ENCODE measurements at places on chromosomes 4 and X.

GRCh38 chr4:115424852-115425251, 311.4 kb upstream of the NDST4 start:
- DNase-seq = no peak

DNA sequence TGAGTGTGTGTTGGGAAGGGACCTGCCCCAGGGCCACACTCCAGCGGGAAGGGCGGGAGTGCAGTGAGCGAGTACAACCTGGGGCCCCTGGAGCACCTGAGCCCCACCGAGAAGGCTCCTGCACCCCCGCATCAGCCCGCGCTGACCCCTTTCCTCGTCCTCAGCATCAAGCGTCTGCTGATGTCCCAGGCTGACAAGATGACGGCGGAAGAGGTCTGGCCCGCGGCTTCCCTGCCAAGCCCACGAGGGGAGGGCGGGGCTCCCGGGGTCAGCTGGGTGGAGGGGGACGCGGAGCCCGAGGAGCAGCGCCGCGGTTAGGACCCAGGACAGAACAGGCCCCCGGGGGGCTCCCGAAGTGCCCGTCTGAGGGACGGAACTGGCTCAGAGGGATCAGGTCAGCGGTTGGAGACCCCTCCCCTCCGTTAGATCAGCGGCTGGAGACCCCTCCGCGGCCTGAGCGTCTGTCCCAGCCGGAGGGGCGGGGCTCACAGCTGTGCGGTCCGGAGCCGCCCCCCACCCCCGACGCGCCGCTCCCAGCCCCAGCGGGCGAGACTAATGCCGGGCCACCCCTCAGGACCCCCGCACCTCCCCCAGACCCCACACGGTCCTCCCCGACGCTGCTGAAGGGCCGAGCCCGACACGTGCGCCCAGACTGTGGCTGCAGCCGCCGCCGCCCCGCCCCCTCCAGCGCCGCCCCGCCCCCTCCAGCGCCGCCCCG, 6.7 kb downstream of the MYL5 start:
- peak; percentile 70 for DNase-seq

GRCh38 chr4:78100060-78100459, 42.9 kb downstream of the FRAS1 start:
- DNase-seq = no peak

- no peak for DNase-seq
Observed at GRCh38 chr4:26802790-26803189, 57.9 kb upstream of the STIM2 start.

DNA sequence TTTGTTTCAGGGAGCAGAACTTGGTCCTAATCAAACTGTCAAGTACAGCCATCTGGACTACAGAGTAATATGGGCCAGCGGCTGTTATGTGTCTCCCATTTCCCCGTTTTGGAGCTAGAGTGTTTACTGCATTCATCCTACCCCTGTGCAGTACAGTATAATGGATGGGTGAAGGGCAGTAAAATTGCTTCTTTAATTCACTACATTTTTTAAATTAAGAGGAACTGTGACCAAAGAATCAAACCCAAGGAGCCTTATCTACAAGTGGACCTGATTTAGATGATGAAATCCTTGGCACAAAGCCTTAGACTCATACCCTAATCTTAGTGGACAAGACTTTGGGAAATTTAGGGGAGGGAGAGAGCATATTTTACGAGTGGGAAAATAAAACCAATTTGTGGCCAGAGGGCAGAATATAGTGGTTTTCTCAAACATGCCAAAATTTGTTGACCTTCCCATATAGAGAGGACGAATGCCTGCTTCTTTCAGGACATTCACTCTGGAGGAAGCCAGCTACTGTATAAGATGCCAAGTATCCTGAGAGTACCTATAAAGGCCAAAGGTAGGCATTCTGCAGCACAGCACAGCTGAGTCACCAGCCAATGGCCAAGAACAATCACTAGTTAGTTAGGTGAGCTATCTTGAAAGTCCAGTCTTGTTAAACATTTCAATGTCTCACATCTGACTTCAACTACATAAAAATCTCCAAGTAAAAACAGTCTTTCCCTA, 253.8 kb upstream of the KCNIP4 start:
- no peak for DNase-seq

- peak; percentile 49 for DNase-seq
Observed at GRCh38 chrX:8743126-8743732, 11.3 kb upstream of the ANOS1 start.

DNA sequence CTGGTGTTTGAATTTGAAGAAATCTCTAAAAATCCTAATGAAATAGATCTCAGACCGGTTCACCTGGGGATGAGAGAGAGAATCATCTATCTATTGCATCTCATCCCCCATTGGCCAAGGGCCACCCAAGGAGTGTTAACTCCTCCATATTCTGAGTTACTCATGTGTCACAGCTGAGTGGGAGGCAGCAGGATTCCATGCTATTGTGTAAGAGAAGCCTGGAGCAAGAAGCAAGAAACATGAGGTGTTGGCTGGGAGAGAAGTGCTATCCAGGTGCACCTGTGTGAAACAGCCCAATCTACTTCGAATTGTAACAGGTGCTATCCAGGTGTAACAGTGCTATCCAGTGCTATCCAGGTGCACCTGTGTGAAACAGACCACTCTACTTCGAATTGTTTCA, 150.3 kb upstream of the MAOA start:
- DNase-seq = no peak

GRCh38 chr4:37537484-37537883, 148.7 kb downstream of the RELL1 start:
- DNase-seq = no peak

DNA sequence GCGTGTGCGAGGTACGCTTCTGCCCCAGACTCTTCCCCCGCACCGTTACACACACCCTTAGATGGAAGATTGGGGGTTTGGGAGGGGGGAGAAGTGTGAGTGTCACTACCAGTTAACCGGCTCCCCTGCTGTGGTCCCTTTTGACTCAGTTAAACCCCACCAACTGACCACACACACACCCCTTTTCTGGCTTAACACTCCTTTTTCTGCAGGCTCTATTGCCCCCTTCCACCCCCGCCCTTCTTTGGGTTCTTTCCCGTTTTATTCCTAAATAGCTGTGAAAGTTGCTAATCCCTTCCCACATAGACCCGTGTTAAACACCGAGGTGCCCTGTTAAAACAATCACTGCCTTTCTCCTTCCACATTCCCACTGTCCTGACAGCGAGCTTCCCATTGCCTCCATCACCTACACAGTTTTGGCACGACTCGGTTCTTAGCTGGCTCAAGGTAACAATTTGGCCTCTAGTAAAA, 3.7 kb upstream of the NR3C2 start:
- no peak for DNase-seq
